Activated CD8-positive, alpha-beta T cell treated with anti-CD3 and anti-CD28 coated beads, Interleukin-2, amount 10 ng/mL, durations not matched to agents 7 days and 5 days (primary cell): ENCODE measurements at places on chromosomes 3 and 15. TPM values are rescaled to one million over a fixed set of nuclear protein-coding genes. Genes with fewer than 3 reads are reported as not detected.

The ICE2 gene
- total RNA-seq: 76.3 TPM

The SPPL2A gene
- total RNA-seq: 83.6 TPM

The IL5RA gene
- total RNA-seq: not detected

DNA sequence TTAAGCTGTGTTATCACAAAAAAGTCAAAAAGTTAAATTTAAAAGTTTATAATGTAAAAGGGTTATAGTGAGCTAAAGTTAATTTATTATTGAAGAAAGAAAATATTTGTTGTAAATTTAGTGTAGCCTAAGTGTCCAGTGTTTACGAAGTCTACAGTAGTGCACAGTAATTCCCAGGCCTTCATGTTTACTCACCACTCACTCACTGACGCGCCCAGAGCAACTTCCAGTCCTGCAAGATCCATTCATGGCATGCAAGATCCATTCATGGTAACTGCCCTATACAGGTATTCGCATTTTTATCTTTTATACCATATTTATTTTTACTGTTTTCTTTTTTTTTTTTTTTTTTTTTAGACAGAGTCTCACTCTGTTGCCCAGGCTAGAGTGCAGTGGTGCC is 69.5 kb downstream of the TPRA1 start:
- DNase-seq: no peak

GRCh38 chr3:47874913-47875312 is 72.0 kb downstream of the DHX30 start:
- no peak for DNase-seq

- DNase-seq: no peak
Observed at GRCh38 chr15:73328981-73329380, 39.8 kb downstream of the HCN4 start.

GRCh38 chr3:120435621-120436020 is 15.2 kb downstream of the FSTL1 start:
- DNase-seq: no peak

DNA sequence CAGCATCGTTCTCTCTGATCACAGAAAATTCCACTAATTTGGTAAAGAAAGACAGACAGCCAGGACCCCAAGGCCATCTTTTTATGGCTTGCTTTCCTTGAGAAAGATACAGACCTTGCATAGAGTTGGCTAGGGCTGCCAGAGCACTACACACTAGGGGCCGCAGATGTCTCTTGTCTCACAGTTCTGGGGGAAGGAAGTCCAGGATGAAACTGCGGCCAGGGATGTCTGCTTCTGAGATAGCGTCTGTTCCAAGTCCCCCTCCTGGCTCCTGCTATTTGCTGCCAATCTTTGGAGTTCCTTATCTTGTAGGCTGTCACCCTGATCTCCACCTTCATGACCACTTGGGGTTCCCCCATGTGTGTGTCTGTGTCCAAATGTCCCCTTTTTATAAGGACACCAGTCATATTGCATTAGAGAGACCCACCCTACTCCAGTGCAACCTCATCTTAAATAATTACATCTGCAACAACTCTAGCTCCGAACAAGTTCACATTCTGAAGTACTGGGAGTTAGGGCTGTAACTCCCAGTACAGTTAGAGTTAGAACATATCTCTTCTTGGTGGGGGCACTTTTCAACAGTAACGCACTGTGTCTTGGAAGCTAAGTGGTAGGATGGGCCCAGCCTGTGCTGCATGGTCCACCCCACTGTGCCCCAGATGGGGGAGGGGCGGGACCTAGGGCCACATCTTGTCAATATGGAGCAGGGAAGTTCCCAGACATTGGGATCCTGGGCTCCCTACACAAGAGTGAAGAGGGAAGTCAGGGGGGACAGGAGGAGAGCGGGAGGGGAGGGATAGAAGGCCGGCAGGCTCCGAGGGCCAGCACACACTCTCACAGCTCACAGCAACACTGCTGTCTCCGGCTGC is 42.2 kb downstream of the KLF15 start:
- no peak for DNase-seq

DNA sequence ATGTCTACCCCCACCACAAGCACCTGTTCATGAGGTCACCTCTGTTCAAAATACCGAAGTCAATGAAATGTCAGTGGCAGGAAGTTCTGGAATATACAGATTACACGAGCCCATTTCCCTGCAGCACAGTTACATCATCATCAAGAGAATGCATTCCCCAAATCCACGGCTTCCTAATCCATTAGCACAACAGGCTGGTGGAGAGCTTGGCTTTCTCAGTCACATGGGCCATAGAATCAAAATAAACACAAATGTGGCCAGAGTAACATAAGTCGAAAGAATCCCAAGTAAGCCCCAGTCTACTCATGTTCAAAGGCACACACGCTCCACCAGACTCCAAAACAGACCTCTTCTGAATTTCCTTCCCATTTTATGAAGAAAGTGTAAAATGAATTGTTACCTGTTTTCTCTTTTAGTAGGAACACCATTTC is 419.3 kb downstream of the MAGI1 start:
- DNase-seq: no peak
